Suppressor macrophage (primary cell): ENCODE measurements at places on chromosomes 4 and X.

GRCh38 chrX:40908857-40909475 lies 173.6 kb upstream of the MED14 start:
- DNase-seq, result no peak

DNA sequence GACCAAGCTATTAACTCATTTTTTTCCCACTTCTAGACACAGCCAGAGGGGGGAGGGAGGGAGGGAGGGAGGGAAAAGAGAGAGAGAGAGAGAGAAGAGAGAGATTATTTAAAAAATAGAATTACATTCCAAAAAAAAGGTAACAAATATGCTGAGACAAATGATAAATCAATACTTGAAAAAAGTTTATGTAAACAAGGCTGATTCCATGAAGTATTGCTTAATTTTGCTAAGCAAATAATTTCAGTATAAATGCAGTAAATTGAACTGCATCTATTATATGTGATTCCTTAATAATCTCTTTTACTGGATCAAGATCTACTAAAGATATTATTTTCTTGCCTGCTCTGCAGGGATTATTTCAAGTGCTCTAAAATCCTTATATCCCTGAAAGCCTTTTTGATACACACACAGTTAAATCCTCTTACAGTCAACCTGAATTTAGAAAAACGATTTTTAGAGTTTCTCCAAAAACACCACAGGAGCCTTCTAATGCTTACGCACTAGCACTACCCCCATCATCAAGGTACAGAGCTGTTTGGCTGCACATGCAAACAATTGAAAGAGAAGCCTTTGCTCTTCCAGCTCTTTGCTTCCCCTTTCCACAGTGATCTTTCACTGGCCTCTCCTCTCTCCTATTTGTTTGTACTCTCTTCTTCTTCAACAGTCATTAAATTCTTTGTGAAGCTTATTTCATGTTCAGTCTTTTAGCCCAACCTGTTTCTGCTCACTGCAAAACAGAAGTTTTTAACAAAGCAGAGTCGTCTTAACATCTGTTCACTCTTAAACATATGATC lies 426.3 kb upstream of the FAM241A start:
- no peak for DNase-seq

DNA sequence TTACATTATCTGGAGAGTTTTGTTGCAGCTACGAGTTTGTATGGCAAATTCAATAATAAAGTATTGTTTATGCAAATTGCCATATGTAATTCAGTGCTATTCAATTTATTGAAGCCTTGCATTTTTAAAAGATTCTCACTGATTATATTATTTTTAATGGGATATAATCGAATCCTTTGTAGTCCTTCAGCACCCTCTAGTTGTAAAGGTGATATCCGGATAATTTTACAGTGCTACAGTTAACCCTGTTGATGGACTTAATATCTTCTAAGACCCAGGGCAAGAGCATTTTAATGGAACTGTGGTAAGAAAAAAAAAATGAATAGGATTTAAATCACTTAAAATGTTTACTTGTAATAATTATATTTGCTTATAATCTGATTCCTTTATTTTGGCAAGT lies 48.5 kb upstream of the GRIA2 start:
- DNase-seq, result no peak

DNA sequence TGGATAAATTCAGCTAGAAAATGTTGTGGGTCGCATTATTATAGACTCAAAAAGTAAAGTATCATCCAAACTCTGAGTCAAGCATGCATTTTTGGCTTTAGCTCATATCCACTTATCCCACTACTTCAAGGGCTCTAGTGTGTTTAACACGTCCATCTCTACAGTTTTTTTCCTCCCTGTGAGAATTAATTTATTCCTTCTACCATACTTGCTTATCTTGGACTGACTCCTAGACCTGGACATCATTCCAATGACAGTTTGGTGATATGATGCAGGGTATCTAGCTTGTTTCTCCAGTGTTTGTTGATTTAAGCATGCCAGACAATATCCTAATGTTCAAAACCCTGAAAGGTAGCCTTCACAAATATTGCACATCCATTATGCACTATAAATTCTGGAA lies 1037.1 kb upstream of the INTU start:
- DNase-seq, result no peak

DNA sequence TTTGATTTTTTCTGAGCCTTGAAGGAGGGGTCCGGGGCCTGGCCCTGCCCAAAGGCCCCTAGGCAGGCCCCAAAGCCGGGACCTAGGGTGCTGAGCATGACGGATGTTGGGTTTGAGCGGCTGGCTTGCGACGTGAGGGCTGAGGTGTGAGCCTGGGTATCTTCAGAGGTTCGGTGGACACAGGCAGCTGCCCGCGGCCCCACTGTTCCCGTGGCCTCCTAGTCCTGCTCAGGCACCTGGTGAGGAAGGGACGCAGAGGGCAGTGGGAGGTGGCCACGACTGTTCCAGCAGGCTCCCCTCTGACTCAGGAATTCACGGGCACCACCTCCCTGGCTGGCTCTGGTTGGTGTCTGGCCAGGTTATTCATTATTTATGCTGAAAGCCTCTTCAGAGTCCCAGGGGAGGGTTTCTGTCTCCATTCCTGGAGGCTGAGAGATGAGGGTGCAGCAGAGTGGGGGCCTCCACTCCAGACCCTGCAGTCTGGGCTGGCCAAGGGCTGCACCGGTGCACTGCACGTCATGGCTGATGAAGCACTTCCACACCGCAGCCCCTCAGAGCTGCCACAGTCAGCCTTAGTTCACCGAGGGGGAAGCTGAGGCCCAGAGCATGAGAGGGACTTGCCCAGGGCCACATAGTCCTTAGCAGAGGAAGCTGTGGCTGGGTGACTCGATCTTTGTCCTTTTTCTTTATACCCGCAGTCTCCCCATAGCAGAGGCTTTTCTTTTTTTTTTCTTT lies 2.2 kb downstream of the MSANTD1 start:
- no peak for DNase-seq

DNA sequence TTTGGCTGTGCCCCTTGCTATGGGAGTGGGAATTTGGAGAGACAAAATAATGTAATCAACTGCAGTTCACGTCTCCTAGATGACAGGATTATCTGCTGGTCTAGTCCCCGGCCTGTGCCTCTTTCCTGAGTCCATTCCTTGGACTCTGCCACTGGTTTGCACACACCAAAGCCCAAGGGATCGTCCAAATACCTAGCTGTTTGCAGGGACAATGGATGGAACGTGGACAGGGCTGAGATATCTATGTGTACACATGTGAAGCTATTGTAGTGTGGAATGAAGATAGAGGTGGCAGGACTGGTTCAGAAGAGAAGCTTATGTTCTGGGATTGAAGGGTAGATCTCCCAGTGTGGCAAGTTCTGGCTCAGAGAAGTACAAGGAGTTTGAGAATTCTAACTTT lies 198.3 kb upstream of the PITX2 start:
- DNase-seq, result no peak

DNA sequence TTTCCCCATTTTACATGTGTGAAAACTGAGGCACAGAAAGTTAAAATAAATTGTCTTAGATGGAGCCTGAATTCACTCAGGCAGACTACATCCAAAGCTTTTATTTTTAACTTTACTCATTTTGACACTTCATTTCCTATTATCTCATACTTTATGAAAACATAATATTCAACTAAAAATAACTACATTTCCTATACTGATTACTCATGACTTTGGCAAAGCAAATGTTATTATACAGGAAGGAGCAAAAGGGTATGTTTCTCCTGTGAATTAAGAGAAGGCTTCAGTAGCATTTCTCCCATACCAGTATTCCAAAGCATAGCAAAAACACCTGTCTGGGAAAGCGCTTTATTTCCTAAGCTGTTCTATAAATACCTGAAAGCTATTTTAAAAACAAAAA lies 178.6 kb downstream of the ADAMTS3 start:
- DNase-seq, result no peak

GRCh38 chrX:29281078-29281742 lies 694.0 kb downstream of the IL1RAPL1 start:
- DNase-seq, result no peak

DNA sequence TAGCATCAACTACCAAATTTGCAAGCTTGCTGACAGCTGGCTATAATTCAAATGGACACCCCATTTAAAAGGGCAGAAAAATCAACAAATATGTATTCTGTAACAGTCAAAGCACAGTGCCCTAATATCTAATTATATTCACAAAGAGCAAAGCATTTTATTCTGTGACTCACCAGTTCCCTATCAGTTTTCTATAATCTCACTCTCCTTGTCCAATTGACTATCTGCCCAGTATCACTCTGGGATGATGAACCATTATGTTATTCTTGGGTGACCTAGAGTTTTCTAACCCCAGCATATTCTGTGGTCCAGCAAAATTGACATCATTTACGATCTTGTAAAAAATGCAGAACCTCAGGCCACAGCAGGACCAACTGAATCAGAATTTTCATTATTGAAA lies 82.0 kb upstream of the FREM3 start:
- DNase-seq, result no peak
